ENCODE measurements at places on chromosomes 12 and 14.

GRCh38 chr14:20905676-20906075 lies 14.5 kb downstream of the RNASE3 start:
- no peak for DNase-seq

DNA sequence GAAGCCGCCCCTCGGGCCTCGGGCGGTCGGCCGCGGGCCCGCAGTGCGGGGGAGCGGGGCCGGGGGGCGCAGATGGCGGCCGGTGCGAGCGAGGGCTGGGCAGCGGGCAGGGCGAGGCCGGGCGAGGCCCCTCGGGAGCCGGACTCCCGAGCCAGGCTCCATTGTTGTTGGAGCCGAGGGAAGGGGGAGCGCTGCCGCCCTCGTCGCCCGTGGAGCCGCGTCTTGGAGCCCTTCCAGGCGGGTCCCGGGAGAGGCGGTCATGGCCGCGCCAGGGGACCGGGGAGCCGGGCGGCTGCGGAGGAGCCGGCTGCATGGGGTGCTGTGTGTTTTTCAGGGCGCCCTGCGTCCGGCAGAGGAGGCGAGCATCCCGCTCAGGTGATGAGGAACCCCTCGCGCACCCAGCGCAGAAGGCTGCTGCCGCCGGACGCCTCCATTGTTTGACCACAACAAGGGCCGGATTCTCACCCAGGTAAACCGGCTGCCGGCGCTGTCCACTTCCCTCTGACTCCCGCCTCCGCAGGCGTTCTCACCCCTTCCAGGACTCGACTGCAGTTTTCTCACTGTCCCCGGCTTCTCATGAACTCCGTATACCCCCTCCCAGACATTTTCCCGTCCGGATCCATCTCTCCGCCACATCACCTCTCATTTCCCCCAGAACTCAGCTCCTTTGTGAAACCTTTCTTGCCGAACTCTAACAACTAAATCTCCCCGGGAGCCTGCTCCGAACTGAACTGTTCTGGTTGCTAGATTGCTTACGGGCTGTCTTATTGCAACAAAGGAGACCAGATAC lies 732 bp downstream of the ZNF664 start:
- no peak for DNase-seq

DNA sequence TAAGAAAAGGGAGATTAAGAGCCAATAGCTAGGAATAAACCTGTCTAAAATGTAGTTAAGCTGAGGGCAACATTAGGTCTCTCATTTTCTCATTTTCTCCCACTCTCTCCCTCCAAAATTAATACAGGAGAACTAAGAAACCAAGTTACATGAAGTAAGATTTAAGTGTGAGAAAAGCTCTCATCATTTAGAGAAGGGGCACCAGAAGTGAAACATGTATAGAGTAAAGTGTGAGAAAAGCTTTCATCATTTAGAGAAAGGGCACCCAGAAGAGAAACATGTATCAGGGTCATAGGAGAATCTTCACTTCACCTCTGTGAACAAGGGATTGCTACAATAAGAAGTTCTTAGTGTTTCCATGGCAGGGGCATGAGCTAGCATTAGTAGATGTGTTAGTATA lies 132.4 kb upstream of the CNTN1 start:
- no peak for DNase-seq

GRCh38 chr12:84601483-84601882 lies 311.1 kb downstream of the SLC6A15 start:
- no peak for DNase-seq

DNA sequence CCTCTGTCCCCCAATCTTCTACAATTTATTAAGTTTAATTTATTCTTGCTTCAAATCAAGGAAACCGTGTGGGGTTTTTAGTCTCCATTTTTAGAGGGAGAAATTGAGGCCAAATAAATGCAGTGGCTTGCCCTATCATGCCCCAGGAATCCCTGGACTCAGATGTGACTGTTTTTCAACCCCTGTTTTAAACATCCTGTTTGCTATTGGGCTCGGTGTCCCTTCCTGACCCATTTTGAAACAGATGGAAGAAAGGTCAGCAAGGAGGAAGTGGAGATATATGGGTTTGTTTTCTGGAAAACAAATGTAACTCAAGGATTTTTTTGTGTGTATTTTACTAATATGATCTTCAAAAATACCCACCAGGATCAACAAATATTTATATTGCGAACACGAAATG lies 84.7 kb downstream of the DACT1 start:
- no peak for DNase-seq

DNA sequence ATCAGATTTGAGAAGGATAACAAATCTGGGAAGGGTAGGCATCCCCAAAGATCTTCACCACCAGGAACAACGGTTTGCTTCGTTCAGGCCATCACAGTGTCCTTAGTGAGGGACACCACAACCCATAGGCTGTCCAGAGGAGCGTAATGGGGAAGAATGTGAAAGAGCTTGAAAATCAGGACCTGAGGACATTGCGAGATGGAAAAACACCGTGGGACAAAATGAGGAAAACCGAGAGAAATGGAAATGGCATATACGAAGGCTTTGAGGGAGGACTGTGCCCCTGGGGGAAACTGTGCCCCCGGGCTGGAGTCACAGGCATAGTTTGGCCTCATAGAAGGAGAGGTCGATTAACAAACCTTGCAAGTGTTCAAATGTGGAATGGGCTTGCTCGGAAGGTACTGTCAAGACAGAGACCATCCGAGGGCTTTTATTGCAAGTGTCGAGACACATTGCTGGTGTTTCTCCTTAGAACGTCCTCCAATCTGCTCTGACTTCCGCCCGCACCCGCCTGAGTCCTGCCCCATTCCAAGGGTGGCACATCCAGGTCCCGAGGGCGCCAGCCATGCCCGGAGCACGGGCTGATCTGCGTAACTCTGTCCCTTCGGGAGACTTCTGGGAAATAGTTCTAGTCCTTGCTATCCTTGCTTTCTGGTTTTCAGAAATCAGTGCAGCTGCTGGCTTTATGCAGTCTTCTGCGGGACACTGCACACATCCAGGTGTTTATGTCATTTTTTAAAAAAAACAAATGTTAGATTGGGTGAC lies 885 bp upstream of the PALS1 start:
- peak; percentile 64 for DNase-seq

DNA sequence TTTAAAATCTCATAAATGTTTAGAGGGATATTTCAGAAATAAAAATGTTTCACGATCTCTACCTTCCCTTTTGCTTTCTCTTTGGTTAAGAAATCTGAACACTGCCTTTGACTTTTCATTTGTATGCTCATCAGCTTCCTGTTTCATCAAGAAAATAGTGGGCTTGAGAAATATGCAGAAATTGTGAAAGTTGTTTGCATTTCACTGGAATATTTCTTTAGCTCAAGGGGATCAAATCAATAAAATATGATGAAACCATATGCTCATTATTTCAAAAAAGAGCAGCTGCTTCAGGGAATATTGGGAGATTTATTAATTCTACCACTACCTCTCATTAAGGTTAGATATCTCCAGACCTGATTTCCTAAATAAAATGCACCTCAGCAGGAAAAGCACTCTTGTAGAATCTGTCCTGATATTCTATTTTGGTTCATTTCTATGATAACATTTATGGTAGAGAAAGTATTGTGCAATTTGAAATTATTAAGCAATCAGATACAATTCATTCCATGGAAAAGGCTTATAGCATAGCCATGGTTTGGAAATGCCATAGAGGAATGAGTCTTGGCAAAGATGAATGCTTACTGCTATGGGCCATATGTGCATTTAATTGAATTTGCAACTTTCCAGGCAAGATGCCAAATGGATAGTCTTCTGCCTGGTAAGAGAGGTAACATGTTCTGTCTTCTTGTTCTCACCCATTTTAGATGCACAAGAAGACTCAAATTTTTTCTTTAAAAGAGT lies 212.6 kb upstream of the SLC16A7 start:
- DNase-seq: no peak

- DNase-seq: no peak
Measured at GRCh38 chr14:73239393-73240241, 2.3 kb downstream of the PAPLN start.

- no peak for DNase-seq
Measured at GRCh38 chr14:68459480-68460136, 333.3 kb downstream of the ZFP36L1 start.

- DNase-seq: no peak
Measured at GRCh38 chr12:57734591-57734990, 4.0 kb downstream of the AGAP2 start.

DNA sequence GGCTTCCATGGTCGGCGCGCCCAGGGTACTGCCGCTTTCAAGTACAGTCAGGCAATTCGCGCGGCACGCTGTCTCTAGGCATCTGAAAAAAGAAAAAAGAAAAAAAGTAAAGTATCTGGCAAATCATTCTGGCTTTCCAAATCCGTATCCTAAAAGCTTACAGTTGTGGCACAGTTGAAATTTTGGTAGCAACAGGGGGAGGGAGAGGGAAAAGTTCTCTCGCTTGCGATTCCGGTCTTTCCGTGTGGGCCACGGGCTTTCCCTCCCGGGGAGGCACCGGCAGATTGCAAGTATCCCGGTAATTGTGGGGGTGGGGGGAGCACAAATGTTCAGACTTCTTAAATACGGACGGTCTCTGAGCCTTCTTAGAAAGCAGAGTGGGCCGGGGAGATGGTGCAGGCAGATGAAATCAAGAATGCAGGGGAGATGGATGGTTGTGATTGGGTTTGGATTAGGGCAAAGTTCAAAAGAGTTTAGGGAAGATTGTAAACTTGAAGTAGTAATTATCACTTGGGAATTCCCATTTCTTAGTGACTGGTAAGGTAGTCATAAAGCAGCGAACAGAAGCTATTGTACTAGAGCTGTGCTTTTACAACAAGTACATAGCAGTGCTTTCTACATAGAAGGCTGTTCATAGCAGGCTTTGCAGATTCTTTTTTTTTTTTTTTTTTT lies 1.2 kb downstream of the SOCS2 start:
- no peak for DNase-seq

- no peak for DNase-seq
Measured at GRCh38 chr12:127823801-127824200, 443.2 kb upstream of the TMEM132C start.

- DNase-seq: no peak
Measured at GRCh38 chr12:87921621-87922020, 107.6 kb downstream of the C12orf50 start.

DNA sequence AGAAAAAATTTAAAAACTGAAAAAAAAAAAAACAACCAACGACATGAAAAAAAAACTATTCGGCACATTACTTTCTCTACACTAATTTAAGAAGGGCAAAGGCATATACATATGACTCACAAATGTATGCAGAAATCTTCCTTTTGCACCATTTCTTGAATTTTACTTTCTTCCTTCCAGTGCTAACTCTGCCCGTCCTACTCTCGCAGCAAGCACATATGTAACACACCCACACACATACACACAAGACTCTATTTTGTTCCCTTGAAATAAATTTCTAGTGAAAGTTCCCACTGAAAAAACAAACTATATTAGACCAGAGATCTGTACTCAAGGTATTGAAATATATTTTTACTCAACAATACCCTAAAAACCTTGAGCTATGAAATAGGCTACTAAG lies 14.6 kb downstream of the BTG1 start:
- no peak for DNase-seq

- no peak for DNase-seq
Measured at GRCh38 chr12:20931894-20932293, 121.4 kb downstream of the SLCO1B3 start.

DNA sequence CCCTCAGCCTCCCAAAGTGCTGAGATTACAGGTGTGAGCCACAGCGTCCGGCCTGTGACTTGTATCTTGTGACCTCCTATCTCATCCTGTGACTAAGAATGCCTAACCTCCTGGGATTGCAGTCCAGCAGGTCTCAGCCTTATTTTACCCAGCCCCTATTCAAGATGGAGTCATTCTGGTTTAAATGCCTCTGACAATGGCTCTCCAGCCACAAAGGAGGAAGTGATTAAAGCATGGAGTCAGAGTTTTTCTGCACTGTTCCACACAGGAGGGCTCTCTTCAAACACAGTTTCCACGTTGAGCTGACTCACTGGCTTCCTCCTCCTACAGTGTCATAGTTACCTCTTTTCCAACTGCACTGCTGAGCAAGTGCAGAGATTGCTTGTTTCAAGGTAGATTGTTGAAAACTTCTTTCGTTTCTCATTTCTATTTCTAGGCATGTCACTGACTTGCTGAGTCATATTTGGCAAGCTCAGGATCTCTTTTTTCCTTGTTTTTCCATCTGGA lies 383.8 kb downstream of the PCNX1 start:
- DNase-seq: no peak

- DNase-seq: no peak
Measured at GRCh38 chr14:39169541-39169900, 612 bp downstream of the TRAPPC6B start.

DNA sequence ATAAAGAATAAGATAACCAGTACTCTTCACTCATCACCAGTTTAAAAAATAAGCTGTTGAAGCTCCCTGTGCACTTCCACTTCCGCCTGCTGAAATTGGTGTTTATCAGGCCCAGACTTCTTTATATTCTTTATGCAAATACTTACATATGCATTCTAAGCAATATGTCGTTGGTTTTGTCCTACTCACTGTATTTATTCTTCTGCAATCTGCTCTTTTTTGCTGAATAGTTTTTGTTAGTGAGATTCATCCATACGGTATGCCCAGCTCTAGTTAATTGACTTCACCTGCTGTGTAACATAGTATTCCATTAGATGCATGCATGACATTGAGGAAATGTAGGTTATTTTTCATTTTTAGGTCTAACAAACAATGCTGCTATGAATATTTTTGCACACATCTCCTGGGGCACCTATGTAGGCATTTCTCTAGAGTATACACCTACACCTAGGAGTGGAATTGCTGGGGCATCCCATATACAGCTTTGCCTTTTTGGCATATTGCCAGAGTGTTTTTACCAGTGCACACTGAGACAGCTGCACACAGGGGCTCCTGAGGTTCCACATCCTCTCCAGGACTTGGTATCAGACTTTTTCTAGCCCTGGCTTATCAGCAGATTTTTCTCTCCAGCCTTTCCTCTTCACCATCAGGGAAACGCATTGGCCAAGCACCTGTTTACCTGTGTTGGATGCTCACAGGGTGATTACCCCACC lies 1.0 kb upstream of the NRIP2 start:
- DNase-seq: no peak

GRCh38 chr12:43858096-43858495 lies 22.2 kb downstream of the TMEM117 start:
- no peak for DNase-seq

DNA sequence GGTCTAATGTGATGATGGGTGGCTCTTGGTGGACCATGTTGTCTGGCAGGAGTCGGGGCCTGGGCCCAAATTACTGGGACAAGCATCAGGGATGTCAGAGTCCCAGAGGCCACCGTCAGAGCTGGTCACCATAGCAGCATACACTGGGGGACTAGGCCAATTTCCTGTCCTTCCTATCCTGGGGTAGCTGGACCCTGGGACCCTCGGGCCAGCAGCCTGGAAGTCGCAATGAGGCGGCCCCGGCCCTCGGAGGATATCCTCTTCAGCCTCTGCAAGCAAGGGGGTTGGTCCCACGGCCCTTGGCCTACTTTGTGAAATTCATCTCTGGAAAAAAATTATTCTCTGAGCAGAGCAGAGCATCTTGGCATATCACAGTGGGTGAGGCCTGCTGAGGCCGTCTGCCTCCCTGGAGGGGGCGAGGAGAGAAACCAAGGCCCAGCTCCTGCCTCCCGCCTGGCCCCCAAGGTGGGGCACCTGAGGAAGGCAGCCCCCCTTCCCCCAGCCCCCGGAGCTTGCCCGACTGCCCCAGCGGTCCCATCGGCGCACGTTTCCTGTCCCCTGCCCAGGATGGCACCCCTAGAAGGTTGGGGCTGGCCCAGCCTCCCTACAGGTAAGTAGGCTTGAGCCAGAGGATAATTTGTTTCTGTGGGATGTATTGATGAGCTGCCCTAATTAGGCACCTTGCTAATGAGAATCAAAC lies 135.0 kb upstream of the MYL2 start:
- no peak for DNase-seq
